ENCODE measurements at places on chromosomes 16 and 17.

DNA sequence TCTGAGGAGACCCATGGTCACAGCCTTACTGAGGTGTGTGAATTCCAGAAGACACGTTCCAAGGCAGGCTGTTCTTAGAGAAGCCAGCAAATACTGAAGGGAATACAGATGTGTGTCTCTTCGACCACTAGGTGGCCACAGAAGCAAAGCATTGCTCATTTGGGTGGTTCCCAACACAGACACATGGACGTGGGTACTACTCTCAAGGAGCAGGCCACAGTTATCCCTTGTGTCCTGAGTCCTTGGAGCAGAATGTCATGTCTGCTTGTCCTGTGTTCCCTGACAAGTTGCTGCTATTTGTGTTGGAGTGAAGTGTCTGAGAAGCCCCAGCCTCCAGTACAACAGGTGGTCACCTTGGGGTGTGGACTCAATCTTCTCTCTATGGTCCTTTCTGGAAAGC, 30.3 kb downstream of the HMOX2 start:
- DNase-seq = peak; percentile 64

GRCh38 chr17:80941743-80942422, 49.8 kb upstream of the CHMP6 start:
- no peak for DNase-seq

- no peak for DNase-seq
Observed at GRCh38 chr16:3819175-3819527, 61.4 kb downstream of the CREBBP start.

- no peak for DNase-seq
Observed at GRCh38 chr17:15967706-15968399, 22.9 kb downstream of the ADORA2B start.

GRCh38 chr16:3787924-3788661, 70.8 kb upstream of the TRAP1 start:
- no peak for DNase-seq

GRCh38 chr16:2149630-2150417, 1.4 kb downstream of the RAB26 start:
- peak; percentile 26 for DNase-seq

GRCh38 chr17:44599298-44600175, 42.3 kb downstream of the FZD2 start:
- no peak for DNase-seq

DNA sequence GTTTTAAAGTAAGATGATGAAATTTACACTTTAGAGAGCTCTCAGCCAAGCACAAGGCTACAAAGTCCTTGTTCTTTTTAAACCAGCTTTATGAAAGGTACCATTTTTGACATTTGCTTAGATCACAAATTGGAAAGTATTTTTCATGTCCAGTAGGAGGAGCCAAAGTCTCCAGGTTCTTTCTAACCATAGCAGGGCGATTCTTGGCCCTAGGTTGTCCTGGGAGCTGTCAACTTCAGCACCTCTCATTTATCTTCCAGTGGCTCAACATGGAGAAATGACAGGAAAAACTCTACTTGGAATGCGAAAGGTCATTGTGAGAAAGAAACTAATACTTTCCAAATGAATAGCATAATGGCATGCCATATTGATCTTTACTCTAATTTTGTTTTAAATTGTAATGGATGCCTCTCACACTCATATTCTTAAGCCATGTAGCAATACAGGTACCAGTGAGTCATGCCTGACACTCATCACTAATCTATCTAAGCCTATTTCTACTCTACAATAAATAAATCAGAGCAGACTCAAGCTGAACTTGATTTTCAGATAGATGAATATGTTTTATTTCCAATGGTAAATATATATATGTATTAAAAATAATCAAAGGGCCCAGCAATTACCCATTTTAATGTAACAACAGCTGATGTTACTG, 919.1 kb upstream of the EEF2KMT start:
- no peak for DNase-seq

- DNase-seq = no peak
Observed at GRCh38 chr17:9984768-9985167, 79.7 kb upstream of the RCVRN start.

- no peak for DNase-seq
Observed at GRCh38 chr16:12065866-12066545, 89.5 kb downstream of the SNX29 start.

- no peak for DNase-seq
Observed at GRCh38 chr17:40311575-40311974, 2.6 kb downstream of the RARA start.

DNA sequence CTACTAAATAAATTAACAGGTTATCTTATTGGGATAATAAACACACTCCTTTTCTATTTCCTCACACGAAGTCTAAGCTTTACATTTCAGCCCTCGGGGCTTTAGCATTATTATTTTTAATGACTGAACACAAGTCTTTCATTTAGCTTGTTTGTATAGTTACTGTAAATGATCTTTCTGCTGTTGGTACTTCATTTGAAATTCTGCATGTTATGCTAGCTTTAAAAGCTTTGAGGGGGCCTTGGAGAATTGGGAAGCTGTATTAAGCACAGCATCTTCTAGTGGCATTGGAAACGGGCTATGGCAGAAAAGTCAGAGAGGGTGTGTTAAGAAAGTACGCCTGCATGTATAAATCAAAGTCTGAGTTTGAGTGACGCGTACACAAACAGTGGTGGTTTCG, 243.7 kb downstream of the FTO start:
- DNase-seq = no peak

- DNase-seq = no peak
Observed at GRCh38 chr17:19343256-19343630, 19.3 kb downstream of the B9D1 start.

DNA sequence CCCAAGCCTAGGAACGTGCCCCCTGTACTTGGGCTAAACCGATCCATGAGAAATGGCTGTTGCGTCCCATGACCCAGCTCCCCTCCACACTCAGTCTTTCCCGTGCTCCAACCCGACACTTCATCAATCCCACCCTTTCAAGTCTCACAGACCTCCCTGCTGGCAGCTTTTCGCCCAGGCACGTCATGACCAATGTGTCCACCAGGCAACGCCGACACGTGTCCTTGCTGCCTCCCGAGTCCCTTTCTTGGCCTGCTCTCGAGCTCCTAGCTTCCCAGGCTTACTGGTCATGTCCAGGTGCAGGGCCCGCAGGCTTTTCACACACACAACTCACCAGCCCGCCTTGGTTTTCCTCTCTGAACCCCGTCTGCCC, 12.2 kb downstream of the MNT start:
- DNase-seq = no peak

DNA sequence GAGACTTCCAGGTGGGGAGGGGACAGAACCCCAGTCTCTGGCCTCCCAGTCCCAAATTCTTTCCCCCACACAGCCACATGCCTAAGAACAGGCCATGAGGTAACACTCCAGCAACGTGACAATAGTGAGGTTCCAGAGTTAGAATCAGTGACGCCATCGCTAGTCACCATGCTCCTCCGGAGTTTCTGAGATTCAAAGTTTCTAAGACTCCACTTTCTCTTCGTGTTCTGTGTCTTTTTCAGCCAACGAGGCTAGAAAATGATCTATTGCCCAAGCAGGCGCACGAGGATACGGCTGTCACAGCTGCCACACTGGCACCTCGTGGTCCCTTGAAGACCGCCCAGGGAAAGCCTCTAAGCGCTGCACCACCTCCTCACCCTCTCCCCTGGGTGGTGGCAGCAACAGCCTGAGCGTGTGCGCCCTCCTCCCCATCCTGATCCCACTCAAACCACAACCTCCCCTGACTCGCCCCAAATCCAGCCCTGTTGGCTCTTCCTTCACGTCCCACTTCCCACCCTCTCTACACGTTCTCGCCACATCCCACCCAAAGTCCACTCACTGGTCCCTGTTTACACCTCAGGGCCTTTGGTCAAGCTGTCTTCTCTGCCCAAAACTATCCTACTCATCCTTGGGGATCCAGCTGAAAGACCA, 1.0 kb downstream of the MCRIP1 start:
- peak; percentile 67 for DNase-seq

GRCh38 chr16:81277541-81278080, 37.2 kb upstream of the GAN start:
- DNase-seq = no peak

DNA sequence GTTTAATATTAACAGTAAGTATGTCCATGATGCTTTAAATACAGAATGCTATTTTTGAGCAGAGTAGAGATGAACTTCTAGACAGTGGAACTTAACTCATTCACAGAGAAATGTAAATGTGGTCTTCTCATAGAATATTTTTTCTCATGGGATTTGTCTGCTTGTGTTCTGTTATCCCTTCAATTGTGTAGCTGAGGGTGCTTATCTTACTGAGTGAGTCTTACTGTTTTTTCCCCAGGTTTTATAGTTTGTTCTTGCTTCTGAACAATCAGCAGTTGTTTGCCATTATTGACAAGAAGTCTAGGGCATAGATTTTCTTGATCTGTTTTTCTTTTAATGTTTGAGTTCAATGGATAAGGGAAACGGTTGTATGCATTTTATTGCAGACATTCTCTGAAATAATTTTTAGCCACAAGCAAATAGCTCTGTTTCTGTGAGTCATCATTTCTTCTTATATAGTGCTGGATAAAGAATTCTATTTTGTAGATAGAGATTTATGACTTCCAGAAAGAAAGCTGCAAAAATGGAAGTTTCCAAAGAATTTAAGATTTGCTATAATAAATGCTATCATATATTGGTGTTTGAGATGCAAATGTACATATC, 60.5 kb downstream of the NF1 start:
- no peak for DNase-seq

GRCh38 chr16:87948735-87949070, 2.5 kb upstream of the BANP start:
- no peak for DNase-seq

- DNase-seq = no peak
Observed at GRCh38 chr17:36514856-36515255, 19.8 kb downstream of the MYO19 start.

DNA sequence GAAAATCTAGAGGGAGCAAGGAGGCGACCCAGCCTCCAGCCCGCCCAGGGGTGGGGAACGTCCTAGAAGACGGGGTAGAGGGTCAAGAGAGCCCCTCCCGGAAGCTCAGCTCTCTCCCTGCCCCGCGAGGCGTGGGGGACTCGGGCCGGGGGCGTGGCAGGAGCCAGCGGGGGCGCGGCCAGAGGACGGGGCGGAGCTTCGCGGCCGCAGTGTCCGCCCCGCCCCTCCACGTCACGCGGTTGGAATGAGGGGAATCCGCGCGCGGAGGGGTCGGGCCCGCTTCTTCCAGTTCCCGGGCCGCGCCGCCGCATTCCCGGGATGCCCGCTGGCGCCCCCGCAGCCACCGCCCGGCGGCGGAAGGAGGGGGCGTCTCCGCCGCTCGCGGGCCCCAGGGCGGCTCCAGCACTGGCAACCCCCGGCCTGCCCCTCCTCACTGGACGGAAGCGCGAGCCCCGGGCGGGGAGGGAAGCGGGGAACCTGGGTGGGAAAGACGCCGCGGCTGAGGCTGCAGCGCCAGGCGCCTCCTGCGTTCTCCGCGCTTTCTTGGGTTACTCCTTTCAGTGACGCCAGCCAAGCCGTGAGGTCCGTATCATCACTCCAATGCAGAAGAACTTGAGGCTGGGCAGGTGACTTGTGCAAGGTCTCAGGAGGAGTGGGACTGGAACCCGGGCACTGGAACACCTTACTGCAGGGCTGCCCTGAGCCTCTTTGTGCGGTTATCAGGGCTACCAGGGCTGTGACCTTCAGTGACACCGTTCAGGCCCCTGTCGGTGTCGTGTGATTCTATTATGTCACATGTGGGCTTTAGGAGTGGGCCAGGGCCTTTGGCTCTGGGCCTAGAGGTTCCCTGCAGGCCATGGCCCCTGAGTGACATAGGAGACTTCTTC, 4.3 kb downstream of the MYO1C start:
- DNase-seq = peak; percentile 71

DNA sequence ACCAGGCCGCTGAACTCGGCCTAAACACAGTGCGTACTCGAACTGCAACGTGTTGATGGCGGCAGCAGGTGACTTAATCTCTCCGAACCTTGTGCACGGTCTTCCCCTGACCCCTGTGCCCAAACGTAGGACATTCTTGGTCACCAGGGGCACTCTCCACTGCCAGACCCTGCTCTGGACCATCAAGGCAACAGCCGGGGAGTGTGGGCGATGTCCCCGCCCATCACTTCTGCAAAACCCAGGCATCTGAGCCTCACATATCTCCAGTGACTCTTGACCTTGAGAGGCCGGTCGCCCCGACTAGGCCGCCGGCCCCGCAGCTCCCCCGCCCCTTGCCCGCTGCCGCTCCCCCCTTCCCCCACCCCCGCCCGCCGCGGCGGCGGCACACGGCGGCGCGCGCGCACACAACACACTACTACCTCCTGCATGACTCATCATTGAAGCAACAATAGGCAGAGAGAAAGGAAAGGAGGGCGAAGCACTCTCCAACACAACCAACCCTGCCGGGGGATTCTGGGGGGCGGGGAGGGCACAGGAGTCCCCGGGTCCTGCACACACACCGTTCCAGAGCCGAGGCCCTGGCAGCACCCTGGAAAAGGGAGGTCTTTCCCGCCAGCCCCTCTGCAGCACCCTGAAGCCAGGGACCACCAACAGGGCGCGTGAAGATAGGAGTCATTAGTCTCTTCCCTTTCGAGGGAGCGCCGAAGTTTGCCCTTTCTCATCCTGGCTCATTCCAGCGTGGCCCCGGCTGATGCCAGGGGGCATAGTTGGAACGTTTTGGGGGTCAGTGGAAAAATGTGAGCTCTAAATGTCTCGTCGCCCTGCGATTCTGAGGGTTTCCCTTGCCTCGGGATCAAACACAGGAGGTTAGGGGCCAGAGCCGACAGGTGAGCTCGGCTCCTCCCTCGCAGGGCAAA, 1.9 kb downstream of the MNT start:
- peak; percentile 67 for DNase-seq

DNA sequence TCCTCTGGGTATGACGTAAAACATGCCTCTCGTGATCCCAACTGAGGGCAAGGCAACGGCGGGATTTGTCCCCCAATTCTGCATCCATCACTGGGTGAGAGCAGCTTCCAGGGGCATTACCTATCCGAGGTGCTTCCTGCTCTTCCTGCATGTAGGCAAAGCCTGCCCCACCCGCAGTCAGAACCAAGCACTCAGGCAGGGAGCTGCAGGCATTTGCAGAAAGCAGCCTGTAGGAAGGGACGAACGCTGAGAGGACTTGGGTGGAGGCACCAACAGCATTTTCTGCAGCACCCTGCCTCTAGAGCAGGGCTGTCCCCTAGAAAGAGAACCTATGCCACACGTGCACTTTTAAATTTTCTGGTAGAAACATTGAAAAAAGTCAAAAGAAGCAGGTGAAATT, 5.5 kb downstream of the BCO1 start:
- DNase-seq = no peak

DNA sequence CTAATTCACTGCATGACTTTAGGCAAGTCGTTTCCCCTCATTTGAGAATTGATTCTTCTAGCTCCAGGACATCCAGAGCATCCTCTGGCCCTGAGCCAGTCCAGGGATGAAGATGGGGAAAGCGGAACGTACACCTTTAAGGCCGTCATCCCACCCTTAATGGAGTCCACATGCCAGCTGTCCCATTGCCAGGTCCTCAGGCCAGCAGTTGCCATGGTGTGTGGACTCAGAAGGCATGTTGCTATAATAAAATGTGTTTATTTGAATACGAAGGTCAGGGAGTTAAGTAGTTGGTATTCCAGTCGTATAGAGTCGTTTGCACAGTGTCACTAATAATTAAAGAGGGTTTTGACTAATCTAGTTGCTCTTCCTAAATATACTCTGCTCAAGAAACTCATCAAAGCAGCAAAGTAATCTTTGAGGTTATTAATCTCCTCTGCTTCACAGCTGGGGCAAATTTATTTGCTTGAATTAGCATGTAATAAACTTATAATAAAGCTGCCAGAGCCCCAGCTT, 30.4 kb downstream of the CCDC182 start:
- no peak for DNase-seq
